ENCODE measurements at places on chromosomes 1 and 21.

DNA sequence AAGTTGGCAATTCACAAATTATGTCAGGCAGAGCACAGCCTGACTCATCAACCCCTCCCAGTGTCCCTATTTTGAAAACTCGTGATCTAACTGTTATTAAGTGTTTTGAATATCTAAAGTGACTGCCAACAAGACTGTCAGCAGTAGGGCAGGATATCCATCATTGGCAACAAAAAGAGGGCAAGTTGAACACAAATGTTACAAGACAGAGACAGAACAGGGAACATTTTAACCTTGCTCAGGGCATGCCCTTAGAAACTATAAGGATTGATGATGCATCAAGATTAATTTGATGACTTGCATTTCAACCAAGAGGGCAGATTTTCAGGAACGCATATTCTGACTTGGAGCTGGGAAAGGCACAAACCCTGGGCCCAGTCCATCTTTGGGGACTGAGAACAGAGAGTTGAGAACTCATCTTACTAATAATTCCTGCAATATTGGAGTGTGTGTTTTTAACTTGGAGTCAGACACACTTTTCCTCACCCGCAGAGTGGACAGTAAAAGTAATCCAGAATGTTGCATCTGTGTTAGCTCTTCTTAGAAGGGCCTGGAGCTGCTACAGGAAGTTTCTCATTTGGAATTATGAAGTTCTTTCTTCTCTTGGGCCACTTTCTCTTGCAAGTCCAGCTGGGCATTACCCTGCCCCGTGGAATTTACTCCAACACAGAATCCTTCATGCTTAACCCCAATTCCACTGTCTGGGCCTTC lies 317.2 kb downstream of the LTN1 start:
- DNase-seq: no peak

DNA sequence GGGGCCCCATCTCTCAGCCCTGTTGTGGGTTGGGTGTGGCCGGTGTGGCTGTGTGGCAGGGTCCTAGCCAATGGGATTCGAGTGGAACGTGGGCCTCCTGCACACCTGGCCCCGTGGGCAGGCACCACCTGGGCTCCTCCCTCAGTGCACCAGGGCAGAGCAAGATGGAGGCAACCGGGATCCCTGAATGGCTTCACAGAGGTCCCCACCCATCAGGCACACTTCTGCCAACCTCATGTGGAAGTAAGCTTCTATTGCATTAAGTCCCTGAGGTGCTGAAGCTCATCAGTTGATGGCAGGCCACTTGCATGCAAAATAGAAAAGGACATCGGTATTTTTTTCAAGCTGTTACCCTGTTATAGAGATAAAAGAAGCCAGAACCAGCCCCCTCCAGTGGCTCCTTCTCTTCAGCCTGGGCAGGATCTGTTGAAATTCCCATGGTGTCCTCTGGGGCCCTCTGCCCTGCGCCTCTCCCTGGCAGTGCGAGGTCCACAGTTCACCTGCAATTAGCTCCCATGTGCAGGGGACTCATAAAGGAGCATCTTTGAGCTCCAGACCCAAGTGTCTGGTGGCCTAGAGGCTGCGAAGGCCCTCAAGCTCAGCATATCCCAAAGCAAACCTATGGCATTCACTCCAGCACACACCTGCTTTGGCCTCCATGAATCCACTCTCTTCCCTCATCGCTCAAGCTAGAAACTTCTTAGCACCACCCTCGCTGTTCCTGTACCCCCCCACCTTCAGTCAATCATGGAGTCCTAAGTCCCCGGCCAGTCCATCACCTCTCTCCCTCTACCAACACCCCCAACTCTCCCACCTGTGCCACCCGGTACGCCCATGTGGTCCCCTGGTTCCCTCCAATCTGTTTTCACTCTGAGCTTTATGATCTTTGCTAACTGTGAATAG lies 2.1 kb upstream of the SLC45A1 start:
- DNase-seq: no peak

DNA sequence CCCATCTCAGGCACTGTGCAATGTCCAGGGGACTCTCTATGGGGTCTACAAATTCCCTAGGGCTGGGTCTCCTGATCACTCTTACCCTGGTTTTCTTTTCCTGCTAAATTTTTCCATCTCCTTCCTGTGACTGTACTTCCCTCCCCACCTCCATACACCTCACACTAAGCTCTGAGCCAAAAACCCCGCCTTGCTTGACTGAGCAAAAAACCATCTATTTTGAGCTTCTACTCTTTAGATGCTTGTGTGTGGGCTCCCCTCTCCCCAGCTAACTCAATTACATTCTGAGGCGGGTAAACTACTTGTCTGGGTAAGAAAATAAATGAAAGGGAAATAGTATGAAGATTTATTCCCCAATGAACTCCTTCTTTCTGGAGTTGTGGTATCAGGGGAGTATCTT lies 187.9 kb downstream of the PTPRU start:
- DNase-seq: no peak

DNA sequence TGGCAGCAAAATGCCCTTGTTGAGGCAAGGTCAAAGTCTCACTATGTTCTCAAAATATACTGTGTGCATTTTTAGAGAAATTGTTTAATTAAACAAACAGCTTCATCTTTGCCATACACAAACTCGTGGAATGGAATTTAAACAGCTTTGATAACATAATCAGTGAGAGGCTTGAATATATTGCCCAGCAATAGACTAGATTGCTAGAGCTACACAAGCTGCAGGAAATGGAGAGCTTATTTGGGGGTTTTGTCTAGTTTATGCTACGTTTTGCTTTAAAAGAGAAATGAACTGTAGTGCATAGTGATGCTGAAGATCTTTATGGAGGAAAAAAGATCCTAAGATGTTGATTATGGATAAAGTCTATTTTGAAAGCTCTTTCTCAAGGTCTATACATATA lies 166.8 kb upstream of the HMCN1 start:
- DNase-seq: no peak

DNA sequence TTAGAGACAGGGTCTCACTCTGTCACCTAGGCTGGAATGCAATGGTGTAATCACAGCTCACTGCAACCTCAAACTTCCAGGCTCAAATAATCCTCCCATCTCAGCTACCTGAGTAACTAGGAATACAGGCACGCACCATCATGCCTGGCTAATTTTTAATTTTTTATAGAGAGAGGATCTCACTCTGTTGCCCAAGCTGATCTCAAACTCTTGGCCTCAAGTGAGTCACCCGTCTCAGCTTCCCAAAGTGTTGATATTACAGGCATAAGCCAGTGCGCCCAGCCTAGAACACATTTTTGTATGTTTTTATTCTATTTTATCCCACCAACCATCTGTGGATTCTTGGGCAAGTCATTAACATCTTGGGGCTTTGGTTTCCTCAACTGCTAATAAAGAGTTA lies 100.5 kb downstream of the AK5 start:
- DNase-seq: no peak

GRCh38 chr1:198601936-198602889 lies 36.6 kb upstream of the PTPRC start:
- no peak for DNase-seq

GRCh38 chr1:56948403-56949023 lies 17.3 kb downstream of the C8B start:
- no peak for DNase-seq

- no peak for DNase-seq
Measured at GRCh38 chr1:233461847-233462246, 134.3 kb downstream of the MAP3K21 start.

GRCh38 chr1:94694226-94694915 lies 125.8 kb upstream of the SLC44A3 start:
- DNase-seq: no peak

GRCh38 chr1:7345516-7345915 lies 425.6 kb upstream of the VAMP3 start:
- DNase-seq: no peak

GRCh38 chr1:22880174-22880601 lies 92.5 kb downstream of the LACTBL1 start:
- DNase-seq: no peak

GRCh38 chr21:40660461-40660860 lies 186.5 kb downstream of the DSCAM start:
- no peak for DNase-seq

- DNase-seq: no peak
Measured at GRCh38 chr1:168235548-168235885, 9.7 kb downstream of the SFT2D2 start.

DNA sequence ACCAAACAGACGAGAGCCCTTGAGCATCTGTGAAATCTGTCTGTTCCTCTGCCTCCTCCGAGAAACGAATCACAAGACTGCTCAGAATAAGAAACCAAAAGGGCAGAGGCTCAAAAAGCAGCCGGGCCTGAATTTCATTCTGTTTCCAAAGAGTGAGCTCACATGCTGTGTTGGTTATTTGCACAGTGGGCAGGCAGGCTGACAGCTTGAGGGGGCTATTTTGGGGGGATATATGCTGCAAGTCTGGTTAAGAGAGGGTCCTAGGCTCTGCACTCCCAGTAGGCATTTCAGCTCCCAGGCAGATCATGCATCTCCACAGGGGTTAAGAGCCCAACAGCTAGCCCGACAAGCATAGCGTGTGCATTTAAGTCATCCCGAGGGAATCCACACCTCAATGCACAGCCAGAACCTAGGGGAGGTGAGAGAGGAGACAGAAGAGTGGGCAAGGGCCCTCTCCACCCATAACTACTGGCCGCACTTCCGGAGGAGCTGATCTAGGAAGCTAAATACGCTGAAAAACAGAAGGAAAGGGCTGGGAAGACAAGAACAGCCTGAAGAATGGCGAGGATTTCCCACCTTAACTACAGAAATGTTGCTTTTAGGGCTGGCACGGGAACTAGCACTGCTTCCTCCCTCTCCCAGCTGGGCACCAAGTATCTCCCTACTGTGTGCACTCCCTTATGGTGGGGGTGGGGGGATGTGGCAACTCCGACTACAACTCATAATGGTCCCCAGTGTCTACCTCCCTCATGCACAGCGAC lies 3.7 kb downstream of the PGBD5 start:
- DNase-seq: no peak

DNA sequence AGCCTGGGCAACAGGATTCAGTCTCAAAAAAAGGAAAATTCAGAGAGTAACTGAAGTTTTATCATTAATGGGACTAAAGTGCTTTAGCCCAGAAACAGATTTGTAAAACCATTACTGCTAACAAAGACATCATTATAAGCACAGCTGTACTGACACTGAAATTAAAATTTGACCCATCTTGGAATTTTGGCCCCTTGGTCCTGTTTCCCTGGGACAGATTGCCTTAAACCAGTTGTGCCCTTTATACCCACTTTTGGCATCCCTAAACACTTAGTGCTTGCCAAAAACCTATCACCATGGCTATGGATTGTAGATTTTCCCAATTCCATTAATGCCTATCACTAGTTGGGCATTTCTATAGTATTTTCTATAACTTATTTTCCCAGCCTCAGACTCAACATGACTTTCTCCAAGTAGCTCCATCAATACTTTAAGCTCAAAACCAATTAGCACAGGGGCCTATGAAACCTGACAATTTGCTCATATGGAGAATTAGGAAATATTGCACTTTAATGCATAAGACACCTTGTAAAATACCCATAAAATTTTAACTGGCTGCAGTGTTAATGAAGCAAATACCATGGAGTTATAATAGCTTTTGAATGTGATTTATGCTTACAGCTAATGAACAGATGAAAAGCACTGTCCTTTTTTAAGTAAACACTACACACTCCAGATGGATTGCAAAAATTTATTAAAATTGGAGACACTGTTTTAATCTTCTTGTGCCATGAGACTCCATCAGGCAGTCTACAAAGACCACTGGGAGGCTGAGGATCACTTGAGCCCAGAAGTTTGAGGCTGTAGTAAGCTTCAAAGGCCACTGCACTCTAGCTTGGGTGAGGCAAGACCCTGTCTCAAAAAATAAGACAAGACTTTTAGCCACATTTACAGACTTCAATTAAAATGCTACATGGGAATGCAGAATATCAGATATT lies 4.3 kb downstream of the GAS5 start:
- DNase-seq: no peak

DNA sequence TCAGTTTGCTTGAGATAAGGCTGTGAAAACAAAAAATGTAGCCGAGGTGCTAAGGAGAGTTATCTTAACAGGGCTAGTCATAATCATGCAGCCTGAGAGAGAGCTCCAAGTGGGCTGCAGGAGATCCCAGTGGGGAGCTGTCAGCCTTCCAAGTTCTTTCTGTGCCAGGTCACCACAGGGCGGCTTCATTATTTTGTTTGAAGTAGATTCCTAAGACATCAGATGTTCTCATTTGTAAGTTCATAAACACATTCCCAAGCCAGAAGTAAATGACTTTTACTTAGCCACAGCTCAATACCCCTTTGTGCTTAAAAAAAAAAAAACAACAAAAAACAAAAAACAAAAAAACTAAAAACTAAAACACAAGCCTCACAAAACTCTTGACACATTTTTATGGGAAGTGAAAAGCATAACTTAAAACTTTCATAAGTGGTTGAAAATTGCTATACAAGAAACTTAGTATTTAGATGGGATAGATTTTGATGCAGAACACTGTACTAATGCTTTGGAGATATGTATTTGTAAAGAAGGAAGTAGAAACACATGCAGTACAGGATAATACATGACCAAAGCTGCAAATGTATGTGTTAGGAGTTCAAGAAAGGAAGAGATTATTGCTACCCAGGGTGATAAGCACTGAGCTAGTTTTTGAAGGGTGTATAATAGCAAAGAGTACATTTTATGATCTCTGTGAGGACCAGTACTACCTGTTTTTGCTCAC lies 8.6 kb downstream of the CDC14A start:
- DNase-seq: no peak

DNA sequence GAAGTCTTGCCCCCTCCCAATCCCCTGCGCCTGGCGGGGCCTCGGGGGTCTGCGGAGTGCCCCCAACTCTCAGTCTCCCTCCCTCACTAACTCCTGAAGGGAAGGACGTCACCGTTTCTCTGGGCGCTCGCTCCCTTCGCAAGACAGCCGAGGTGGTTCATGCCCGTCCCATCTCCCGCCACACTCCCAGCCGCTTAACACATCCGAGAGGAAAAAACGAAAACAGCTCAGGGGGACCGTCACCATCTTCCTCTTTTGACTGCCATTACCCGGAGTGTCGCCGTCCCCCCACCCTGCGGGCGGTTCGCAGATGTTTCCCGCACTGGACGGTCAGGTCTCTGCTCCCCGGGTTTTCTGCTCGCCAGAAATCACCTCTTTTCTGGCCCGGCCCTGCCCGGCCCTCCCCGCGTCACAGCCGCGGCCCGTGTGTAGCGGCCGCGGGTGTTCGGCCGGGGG lies 532 bp downstream of the ERO1B start:
- DNase-seq: peak; percentile 48

GRCh38 chr21:16913010-16913409 lies 599.8 kb upstream of the CXADR start:
- no peak for DNase-seq

DNA sequence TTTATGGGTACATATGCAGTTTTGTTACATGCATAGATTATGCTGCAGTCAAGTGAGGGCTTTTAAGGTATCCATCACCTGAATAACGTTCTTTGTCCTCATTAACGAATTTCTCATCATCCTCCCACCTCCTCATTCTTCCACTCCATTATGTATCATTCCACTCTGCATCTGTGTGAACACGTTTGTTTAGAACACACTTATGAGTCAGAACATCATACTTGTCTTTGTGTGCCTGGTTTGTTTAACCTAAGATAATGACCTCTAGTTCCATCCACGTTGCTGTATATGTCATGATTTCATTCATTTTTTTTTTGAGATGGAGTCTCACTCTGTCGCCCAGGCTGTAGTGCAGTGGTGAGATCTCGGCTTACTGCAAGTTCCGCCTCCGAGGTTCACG lies 6.7 kb upstream of the MPC2 start:
- DNase-seq: no peak
